ENCODE measurements at places on chromosomes 2 and 18. TPM values are rescaled to one million over a fixed set of nuclear protein-coding genes. Genes with fewer than 3 reads are reported as not detected.

Gene ACVR1C
- total RNA-seq = 0.40 TPM

Gene CDH19
- total RNA-seq = not detected

Gene SH2D6
- total RNA-seq = not detected

Gene CCDC85A
- not detected for total RNA-seq

Gene MAP3K2
- total RNA-seq = 23.2 TPM

Gene AFF3
- total RNA-seq = 3.0 TPM

DNA sequence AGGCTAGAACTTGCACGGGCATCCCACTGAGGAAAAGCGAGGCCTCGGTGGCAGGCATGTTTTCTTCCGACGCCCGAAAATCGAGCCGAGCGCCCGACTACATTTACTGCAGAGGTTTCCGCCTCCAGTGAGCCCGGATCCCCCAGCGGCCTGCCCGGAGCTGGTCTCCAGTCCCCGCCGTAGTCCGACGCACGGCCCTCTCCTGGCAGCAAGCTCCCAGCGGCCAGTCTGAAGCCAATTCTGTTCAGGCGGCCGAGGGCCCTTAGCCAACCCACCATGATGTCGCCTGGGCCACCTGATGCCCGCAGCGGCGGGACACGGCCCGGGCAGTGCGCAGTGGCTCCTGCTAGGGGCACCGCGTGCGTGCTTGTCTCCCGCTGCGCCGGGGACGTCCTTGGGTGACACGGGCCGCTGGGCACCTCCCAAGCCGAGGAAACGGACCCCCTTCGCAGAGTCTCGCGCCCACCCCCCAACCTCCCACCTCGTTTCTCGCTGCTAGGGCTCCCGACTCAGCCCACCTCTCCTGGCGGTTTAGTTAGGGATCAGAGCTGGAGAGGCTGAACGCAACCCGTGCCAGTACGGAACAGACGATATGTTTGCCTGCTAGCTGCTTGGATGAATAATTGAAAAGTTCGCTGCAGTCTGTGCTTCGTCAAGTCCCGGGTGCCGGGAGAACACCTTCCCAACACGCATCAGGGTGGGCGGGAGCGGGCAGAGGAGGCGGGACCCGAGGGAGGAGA lies 5.3 kb downstream of the ONECUT2 start:
- H3K27me3 ChIP-seq = peaks cover 93% of the 10 kb centered on the region
- no peak for DNase-seq
- no peaks in the 10 kb centered on the region for H3K36me3 ChIP-seq
- peaks cover 41% of the 10 kb centered on the region for H3K4me1 ChIP-seq
- peak overlapping the region; percentile 19 for H3K4me3 ChIP-seq

- no peaks in the 10 kb centered on the region for H3K36me3 ChIP-seq
- no peak for DNase-seq
- H3K4me3 ChIP-seq = no peak overlapping the region
- H3K27me3 ChIP-seq = no peaks in the 10 kb centered on the region
- no peak overlapping the region for H3K27ac ChIP-seq
Measured at GRCh38 chr2:124542932-124543640, 518.0 kb downstream of the CNTNAP5 start.

DNA sequence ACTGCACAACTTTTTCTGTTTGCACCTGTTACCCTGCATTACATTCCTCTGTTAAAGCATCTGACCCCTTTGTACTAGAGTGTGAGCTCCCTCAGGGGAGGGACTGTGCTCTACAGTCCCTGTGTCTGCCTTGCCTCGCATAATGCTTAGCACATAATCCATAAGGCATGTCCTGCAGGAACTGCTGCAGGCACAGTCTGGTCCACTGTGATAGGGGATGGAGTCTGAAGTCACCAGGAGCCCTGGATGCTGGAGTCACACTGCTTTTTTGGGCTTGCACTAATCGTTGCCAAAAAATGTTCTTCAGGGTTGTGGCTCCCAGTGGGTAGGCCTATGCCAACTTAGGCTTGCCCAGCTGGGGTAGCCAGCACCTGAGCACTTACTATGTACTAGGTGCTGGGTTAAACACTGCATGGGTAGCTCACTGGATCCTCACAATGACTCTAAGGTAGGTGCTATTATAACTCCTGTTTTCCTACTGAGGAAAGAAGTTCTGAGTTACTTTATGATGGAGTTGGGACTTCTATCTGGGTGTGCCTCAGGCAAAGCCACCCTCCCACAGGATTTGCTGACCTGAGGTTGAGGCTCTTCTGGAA lies 33.3 kb downstream of the COPS7B start:
- no peak overlapping the region for H3K4me3 ChIP-seq
- H3K4me1 ChIP-seq = no peaks in the 10 kb centered on the region
- no peaks in the 10 kb centered on the region for H3K27me3 ChIP-seq
- no peaks in the 10 kb centered on the region for H3K36me3 ChIP-seq
- H3K27ac ChIP-seq = no peak overlapping the region
- no peak for DNase-seq

- DNase-seq = no peak
- H3K27ac ChIP-seq = no peak overlapping the region
- H3K4me1 ChIP-seq = no peaks in the 10 kb centered on the region
- H3K36me3 ChIP-seq = no peaks in the 10 kb centered on the region
Measured at GRCh38 chr2:55151733-55152433, 80.2 kb downstream of the CLHC1 start.

- no peaks in the 10 kb centered on the region for H3K27me3 ChIP-seq
- H3K27ac ChIP-seq = no peak overlapping the region
- H3K4me1 ChIP-seq = no peaks in the 10 kb centered on the region
- no peak overlapping the region for H3K4me3 ChIP-seq
Measured at GRCh38 chr2:205868053-205868452, 185.8 kb downstream of the NRP2 start.

- peaks cover 3% of the 10 kb centered on the region for H3K36me3 ChIP-seq
- no peak overlapping the region for H3K4me3 ChIP-seq
- H3K4me1 ChIP-seq = no peaks in the 10 kb centered on the region
- no peak for DNase-seq
- H3K27ac ChIP-seq = no peak overlapping the region
Measured at GRCh38 chr2:229869226-229869625, 52.6 kb downstream of the TRIP12 start.

DNA sequence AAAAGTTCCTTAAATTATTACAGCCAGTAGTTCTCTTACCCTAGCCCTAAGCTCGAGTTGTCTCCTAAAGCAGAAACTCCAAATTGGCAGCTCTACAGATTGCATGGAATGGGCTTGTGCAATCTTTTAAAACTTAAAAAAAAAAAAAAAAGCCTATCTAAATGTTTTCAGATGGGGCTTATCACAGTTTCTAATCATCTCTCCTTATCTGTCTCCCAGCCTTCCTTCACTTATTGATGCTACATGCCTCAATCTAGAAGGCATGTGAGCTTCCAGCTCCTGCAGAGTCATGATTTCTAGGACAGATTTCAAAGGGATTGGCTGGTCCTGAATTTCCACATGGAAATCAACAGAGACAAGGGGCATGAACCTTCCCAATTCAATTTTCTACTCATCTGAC lies 33.1 kb upstream of the PELI1 start:
- no peak overlapping the region for H3K27ac ChIP-seq
- no peak overlapping the region for H3K4me3 ChIP-seq
- H3K27me3 ChIP-seq = no peaks in the 10 kb centered on the region
- H3K4me1 ChIP-seq = no peaks in the 10 kb centered on the region
- H3K36me3 ChIP-seq = no peaks in the 10 kb centered on the region

DNA sequence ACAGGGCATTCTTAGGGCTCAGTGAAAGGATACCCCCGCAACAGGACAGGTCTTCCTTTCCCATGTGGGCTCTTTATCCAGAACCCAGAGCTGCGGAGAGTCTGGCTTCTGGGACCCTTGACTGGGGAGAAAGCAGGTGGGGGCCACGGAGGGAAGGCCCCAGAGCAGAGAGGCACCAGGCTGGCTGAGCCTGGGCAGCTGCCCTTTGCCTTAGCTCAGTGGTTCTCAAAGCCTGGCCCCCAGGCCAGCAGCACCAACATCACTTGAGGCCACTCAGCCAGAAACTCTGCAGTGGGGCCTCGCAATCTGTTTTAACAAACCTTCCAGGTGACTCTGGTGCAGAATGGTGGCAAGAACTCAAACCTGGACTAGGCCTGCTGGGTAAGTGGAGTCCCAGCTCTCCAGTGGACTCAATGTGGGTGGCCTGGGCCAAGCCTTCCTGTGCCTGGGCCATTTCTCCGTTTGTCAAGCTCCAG lies 1.6 kb upstream of the TMEM37 start:
- H3K4me3 ChIP-seq = no peak overlapping the region
- no peaks in the 10 kb centered on the region for H3K4me1 ChIP-seq
- peaks cover 8% of the 10 kb centered on the region for H3K27me3 ChIP-seq
- H3K36me3 ChIP-seq = no peaks in the 10 kb centered on the region

DNA sequence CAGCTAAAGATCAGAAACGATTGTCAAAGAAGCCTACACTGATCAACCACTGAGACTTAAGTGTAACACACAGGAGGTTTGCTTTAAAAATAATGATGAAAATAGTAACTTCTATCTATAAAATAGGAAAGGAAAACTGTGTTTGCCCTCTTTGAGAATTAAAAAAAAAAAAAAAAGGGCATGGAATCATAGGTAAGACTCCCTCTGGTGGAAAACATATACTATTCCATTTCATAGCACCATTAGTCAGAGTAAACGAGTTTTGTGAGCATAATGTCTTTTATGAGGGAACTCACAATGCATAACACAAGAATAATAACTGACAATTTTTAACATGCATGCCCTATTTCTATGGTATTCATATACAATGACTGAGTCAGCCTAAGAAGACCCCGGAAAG lies 36.3 kb downstream of the SLC35F5 start:
- H3K4me1 ChIP-seq = no peaks in the 10 kb centered on the region
- DNase-seq = no peak
- H3K4me3 ChIP-seq = no peak overlapping the region
- no peaks in the 10 kb centered on the region for H3K27me3 ChIP-seq
- no peak overlapping the region for H3K27ac ChIP-seq
- peaks cover 8% of the 10 kb centered on the region for H3K36me3 ChIP-seq
